ENCODE measurements at places on chromosomes 12 and 14.
A peak's percentile ranks its signal among the peaks of the same experiment; 100 is the strongest.

GRCh38 chr14:89899291-89899690, 55.2 kb downstream of the EFCAB11 start:
- no peak for DNase-seq

DNA sequence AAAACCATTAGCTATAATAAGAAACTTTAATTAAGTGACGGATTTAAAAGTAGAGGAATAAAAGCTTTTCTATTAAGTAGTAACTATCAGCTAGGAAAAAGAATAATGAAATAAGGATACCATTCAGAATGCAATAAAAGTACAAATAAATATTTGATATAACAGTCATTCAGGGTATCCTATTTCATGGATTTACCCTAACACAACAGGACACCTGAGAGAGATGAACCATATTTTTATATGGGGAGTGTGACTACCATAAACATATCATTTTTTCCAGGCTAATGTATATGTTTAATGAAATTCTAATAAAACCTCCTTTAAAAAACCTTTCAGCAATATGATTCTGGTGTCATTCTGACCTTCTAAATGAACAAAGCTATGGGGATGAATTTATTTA, 393.8 kb downstream of the SNAPC1 start:
- no peak for DNase-seq

DNA sequence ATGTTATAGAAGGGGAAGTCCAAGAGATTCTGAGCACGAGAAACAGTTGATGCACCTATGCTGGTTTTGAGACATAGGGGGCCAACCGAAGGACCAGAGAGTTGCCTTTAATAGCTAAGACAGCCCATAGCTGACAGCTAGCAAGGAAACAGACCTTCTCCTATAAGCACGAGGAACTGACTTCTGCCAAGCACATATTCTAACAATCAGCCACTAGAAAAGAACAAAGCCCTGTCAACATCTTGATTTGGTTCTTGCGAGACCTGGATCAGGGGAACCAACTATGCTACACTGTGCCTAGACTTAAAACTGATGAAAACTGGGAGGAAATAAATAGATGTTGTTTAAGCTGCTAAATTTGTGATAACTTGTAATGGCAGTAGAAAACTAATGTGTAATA, 785.6 kb downstream of the TMTC2 start:
- no peak for DNase-seq

GRCh38 chr12:53258541-53259539, 9.3 kb upstream of the ESPL1 start:
- DNase-seq = no peak

- no peak for DNase-seq
These were observed 55.8 kb downstream of the NUMB start for GRCh38 chr14:73402579-73402978.

DNA sequence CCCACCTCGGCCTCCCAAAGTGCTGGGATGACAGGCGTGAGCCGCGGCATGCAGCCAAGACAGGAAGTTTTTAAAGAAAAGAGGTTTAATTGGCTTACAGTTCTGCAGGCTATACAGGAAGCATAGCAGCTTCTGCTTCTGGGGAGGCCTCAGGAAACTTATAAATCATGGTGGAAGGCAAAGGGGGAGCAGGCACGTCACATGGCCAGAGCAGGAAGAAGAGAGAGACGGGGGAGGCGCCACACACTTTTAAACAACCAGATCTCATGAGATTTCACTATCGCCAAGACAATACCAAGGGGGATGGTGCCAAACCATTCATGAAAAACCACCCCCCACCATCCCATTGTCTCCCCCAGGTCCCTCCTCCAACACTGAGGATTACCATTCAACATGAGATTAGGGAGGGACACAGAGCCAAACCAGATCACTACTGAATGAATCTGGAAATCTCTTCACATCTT, 14.1 kb downstream of the CCDC63 start:
- peak; percentile 15 for DNase-seq

- no peak for DNase-seq
These were observed 322.4 kb upstream of the DCN start for GRCh38 chr12:91505006-91505405.

GRCh38 chr14:61752626-61753025, 9.6 kb upstream of the SNAPC1 start:
- DNase-seq = no peak

DNA sequence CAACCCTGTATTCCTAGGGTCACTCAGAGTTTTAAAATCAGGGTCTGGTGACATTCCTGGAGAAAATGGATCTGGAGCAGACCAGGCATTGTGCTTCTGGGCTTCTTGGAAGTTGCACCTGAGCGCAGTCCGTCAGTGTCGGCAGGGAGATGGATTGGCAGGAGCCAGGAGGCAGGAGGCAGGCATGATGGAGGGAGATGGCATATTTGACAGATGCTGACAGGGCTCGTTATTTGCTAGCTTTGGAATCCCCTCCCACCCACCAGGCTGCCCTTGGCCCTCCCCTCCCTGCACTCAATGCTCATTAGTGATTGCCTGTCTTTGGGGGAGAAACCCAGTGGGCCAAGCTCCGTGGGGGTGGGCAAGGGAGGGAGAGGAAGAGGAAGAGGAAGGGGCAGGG, 4.7 kb downstream of the CISTR start:
- no peak for DNase-seq

- DNase-seq = no peak
These were observed 976.4 kb upstream of the SEL1L start for GRCh38 chr14:82510007-82510406.

- DNase-seq = no peak
These were observed 707.5 kb downstream of the BCL11B start for GRCh38 chr14:98564541-98564940.

DNA sequence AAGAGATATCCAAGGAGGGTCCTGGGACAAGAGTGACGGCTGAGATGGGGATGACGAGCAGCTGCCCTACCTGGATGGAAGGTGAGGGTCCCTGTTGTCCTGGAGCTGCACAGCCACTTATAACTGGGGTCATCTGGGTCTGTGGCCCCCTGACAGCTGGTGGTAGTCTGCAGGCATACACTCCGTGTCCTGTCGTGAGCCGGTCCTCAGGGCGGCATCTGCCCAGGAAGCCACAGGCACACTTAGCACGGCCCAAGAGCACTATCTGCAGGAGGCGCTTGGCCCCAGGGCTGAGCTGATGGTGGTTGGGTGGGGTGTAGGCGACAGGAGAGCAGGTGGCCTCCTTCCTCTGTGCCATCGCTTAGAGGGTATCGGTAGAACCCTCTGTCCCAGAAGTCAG, 248.1 kb downstream of the CACNA1C start:
- no peak for DNase-seq

- no peak for DNase-seq
These were observed 218.7 kb downstream of the RASSF9 start for GRCh38 chr12:85617307-85618091.

GRCh38 chr14:97978341-97978740, 1181.2 kb downstream of the VRK1 start:
- peak; percentile 78 for DNase-seq

DNA sequence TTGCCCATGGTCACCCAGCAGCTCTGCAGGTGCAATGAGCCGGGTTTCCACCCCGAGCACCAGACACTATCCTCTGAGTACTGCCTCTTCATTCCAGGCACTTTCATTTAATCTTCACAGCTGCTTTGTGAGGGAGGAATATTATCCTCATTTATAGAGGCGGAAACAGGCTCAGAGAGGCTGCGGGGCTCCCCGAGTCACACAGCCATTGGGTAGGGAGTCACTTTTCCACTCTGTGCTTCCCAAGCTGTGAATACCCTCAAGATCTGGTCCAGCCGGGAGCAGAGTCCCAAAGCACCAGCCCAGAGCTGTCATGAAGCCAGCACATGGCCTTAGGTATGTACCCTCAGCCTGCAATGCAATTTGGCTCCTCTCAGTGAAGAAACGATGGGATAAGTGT, 51.7 kb upstream of the RIN3 start:
- DNase-seq = no peak

DNA sequence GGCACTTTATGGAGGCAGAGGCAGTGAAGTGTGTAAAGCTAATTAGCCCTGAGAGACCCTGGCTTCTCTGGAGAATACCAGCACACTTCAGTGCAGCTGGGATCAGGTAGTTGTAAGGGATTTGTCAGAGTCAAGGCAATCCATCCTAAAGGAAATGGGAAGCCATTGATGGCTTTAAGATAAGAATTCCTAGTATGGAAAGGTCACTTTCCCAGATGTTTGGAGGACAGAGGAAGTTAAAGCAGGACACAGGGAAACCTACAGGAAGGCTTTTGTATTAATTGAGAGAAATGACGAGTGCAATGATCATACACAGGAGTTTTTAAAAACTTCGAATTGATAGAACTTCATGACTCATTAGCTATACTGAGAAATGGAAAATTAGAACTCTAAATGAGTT, 254.4 kb downstream of the SLC16A7 start:
- no peak for DNase-seq

DNA sequence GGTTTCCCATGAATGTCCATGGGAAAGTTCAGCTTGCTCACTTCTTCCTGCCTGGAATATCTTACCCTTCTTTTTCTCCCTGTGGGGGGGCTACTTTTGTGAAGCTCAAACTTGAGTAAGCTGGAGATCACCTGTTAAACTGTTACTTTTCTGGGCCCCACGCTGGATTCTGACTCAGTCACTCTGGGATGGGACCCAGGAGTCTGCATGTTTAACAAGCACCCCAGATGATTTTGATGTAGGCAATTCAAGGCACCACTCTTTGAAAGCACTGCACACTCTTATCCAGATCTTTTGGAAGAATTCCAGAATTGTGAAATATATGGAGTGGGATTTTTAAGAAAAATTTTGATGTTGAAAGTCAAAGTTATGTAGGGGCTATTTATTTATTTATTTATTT, 46.3 kb upstream of the IGF1 start:
- DNase-seq = peak; percentile 25

GRCh38 chr12:112314981-112315380, 67.2 kb downstream of the HECTD4 start:
- no peak for DNase-seq

DNA sequence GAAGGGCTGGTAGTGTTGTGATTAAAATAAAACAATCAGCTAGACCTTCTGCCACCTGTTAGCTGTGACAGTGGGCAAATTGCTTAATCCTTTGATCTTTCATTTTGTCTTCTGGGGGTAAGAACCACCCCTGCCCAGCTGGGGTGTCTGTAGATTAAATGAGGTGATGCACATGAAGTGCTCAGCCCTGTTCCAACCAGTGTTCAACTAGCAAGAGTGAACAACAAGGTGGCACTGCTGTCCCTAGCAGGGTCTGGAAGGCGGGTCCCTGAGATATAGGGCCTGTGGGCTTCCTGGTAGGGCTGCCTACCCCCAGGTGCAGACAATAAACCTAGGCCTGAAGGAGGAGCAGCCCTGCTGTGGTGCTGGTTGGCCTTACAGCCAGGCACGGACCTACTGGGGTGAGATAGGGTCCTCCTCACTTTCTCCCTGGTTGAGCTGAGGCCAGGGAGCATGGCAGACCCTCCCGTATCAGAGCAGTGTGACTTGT, 60.6 kb downstream of the ARL6IP4 start:
- DNase-seq = no peak

DNA sequence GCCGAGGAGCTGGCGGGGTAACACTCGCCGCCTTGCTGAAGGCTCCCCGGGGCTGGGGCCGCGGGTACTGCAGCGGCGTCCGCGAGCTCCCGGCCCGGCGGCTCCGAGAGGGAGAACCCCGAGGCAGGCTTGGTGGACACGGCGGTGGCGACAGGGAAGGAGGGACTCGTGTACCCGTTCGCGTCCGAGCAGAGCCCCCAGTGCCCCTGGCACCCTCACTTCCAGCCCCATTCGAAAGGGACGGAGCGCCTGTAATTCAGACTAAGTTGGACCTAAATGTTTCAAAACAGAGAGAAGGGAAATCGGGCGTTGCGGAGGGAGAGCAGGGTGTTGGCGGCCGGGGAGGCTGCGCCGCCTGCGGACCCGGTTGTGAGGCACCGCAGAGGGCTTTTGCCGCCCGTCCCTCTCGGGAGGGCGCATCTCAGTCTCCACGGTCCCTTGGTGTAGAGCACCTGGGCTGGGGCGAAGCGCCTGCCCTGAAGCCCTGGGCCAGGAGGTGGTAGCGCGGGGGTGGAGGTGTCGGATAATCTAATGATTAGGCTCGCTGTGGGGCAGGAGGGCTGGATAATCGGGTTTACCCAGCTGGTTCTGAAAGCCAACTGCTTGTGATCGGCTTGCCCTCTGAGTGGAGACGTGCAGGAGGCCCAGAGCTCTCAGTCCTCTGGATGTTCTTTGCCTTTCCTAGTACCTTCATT, 771 bp downstream of the DAAM1 start:
- peak; percentile 43 for DNase-seq

- no peak for DNase-seq
These were observed 7.1 kb downstream of the LTBP2 start for GRCh38 chr14:74604911-74605310.

DNA sequence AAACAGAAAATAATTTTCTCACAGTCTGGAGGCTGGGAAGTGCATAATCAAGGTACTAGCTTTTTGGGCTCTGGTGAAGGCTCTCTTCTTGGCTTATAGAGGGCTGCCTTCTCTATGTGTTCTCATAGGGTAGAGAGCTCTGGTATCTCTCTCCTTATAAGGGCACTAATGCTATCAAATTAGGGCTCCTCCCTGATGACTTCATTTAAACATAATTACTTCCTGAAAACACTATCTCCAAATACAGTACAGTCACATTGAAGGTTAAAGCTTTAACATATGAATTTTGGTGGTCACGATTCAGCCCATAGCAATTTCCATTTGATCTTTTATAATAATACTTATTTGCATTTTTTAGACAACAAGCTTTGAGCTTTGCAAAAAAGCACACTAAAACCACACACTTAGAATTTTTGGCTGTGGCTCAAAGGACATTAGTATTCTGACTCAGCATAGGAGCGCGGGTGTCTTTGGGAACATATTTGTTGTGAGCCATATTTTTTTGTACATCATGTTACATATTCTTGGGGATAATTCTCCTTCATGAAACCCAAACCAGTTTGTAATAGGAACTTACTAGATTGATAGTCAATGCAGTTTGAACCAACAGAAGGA, 808.1 kb upstream of the FBXO33 start:
- DNase-seq = no peak

GRCh38 chr14:102645746-102646440, 53.4 kb downstream of the RCOR1 start:
- no peak for DNase-seq

GRCh38 chr12:81196595-81196994, 118.7 kb downstream of the ACSS3 start:
- no peak for DNase-seq

- no peak for DNase-seq
These were observed 320.0 kb downstream of the DPF3 start for GRCh38 chr14:72573725-72574417.

DNA sequence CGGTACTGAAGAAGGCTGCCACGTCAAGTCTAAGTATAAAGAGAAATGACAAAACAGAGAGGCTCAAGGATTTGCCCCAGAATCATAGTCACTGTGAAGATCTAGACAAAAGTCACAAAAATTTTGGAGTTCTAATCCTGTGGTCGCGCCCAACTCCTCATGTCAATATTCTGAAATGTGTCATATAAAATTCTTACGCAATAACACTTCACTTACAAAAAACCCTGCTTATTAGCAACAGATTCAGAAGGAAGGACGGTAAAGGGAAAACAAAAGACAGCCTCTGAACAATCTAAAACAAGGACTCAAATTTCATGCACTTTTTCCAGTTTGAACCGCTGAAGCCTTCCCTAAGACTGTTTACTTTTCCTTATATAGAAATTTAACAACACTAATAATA, 94.7 kb downstream of the TSPAN8 start:
- no peak for DNase-seq

- no peak for DNase-seq
These were observed 188.3 kb downstream of the CAPZA3 start for GRCh38 chr12:18926188-18926587.
